ENCODE measurements at places on chromosomes 13 and 19.

- no peak for DNase-seq
Measured at GRCh38 chr13:35833608-35834275, 297.4 kb downstream of the DCLK1 start.

GRCh38 chr13:114258589-114258988 is 22.8 kb upstream of the UPF3A start:
- DNase-seq = no peak

DNA sequence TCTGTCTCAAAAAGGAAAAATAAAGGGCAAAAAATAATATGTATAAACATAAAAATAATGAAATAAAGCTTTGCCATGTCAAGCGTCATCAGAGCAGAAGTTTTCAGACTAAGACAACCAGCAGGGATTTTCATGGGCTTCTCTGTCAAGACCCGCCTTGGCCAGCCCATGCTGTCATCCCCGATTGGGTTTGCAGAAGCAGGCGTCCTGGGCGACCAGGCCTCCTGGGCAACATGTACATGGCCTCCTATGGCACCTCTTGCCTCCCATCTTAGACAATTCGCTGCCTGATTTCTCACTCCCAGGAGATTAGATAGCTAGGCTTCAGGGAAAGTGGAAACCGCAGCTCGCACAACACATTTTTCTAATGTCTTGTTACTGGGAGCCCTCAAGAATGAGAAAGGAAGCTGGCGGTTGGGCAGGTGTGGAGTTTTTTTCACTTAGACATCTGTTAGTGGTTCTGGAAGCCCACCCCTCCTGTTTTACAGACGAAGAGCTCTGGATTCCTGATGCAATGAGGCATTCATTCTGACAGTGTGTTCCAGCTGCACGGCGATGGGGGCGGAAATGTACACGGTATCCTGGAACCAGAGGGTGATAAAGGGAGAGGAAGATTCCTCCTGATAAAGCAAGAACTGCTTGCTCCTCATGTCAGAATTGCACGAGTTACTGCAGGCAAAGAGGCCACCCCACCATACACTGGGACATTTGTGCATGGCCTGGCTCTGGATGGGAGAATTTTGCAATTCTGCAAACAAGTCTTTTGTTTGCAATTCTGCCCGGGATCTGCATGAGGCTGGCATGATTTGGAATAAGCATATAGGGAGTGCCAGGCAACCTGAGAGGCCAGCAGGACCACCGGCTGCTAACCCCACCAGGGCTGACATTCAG is 47.4 kb upstream of the KATNAL1 start:
- no peak for DNase-seq

DNA sequence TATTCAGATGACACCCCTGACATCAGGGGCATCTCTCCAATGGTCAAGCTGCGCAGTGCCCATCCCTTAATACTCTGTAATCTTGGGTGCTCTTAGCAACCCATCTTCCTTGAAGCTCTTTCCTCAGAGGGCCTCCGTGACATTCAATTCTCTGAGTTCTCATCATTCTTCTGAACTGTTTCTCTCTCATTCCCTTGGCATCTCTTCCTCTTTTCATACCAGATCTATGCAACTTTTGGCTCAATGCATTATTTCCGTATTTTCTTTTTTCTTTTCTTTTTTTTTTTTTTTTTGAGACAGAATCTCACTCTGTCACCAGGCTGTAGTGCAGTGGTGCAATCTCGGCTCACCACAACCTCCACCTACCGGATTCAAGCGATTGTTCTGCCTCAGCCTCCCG is 53.9 kb downstream of the PCDH8 start:
- no peak for DNase-seq

GRCh38 chr13:78192716-78193115 is 274.1 kb upstream of the EDNRB start:
- DNase-seq = no peak

- no peak for DNase-seq
Measured at GRCh38 chr19:39203372-39204341, at the start of gene SYCN. TSS of gene SYCN (minus strand) at chr19:39204263. CDS start at chr19:39204254, 9 bp downstream.

Data from stimulated activated CD8-positive, alpha-beta memory T cell treated with anti-CD3 and anti-CD28 coated beads, Interleukin-7, amount 100 ng/mL, for 4 hours (primary cell).